ENCODE measurements at places on chromosomes 3 and 15.

DNA sequence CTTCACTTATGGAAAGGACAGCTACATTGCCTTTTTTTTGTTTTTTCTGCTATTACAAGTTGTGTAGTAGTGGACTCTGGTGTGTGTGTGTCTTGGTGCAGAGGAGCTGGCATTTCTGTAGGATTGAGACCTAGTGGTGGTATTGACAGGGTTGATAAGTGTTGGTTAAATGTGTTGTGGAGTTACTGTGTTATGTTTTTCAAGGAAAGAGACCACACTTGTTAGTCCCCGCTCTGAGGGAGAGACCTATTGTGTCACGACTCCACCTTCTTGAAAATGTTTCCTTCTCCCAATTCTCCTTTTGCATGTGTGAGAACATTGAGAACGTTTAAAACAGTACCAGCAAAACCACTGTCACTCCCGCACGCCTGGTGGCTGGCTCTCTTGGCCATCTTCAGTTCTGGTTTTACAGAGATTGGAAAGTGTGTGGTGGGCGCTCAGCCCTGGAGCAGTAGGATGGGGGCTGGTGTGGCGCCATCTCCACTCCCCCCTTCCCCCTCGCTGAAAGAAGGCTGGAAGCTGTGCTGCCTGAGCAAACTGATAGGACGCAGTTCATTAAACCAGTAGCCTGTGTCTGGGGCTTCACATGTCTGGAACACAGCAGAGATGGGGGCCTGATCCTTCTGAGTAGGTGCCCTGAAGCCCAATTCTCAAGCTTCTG, 5.5 kb downstream of the KLF13 start:
- DNase-seq = peak; percentile 68

- peak; percentile 69 for DNase-seq
These were observed 293.1 kb downstream of the SV2B start for GRCh38 chr15:91393186-91393585.

GRCh38 chr15:33226559-33227181, 32.2 kb upstream of the FMN1 start:
- peak; percentile 99 for DNase-seq

GRCh38 chr3:7733933-7734332, 767.7 kb upstream of the LMCD1 start:
- DNase-seq = no peak

GRCh38 chr3:75180945-75181298, 483.2 kb upstream of the FRG2C start:
- DNase-seq = no peak

DNA sequence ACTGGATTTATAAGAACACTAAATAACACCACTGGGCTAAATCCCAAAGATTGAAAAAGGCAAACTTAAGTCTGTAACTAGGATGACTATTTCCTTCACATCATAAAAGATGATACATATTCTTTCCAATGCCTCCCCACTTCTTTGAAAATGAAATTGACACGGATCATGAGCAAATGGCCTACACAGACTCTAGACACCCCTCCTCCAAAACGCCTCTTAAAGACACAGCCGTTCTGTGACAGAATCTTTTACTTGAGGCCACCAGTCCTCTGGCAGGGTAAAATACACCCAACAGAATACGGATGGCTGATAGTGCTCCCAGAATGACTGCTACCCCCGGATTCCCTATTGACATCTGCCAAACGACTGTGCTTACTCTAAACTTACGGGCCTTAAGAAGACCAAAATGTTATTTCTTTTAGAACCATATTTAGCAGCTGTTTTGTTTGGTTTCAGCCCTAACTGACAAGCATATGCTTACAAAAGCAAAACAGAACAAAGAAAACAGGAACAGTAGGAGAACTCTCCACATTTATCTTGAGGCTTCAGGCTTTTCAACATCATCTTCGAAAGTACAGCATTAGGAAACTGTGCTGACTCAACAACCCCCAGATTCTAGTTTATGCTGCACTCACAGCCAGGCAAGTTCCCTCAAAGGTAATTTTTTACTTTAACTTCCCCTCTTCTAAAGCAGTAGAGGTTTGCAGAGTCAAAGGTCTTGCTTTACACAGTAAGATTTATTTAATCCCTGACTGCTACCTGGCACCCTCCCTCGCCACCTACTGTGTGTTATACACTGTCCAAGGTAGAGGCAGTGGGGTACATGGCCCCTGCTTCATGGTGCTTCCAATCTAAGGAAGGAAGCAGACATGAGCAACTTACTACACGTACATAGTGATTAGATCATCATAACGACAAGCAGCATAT, 84.3 kb downstream of the TNIK start:
- DNase-seq = peak; percentile 87

DNA sequence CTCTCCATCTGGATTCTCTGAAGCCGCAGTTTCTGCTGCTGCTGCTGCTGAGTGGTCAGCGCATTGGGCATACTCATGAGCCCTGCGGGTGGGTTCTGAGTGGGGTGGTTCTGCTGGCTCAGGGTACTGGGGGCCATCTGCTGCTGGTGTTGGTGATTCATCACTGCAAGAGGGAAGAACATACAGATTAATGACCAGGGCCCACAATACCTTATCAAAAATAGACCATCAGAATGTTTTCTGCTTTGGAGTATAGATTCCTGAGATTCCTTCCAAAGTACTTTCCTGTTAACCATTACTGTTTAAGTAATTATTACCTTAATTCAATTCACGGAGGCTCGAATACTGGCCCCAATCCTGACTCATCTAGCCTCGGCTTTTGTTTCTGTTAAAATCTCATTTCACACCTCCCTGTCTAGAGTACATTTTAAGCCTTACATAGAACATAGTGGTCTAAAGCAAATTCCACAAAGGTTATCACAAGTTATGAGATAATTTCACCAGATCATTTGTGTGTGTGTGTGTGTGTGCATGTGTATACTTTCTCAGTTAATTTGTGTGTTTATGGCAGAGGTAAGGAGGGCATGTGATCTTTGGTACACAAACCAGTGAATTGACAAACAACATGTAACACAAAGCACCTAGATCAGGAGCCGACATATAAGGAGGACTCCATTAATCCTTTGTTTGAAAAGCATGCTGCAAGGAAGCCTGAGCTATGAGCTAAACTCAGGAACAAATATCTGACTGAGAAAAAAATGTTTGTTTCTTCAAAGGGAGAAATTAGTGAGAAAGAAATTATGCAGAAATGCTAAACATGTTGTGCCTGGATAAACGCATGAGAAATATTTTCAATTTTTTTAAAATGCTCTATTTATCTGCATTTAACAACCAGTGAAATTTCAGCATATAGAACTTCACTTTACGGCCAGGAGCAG, 68.1 kb downstream of the TM4SF4 start:
- no peak for DNase-seq

DNA sequence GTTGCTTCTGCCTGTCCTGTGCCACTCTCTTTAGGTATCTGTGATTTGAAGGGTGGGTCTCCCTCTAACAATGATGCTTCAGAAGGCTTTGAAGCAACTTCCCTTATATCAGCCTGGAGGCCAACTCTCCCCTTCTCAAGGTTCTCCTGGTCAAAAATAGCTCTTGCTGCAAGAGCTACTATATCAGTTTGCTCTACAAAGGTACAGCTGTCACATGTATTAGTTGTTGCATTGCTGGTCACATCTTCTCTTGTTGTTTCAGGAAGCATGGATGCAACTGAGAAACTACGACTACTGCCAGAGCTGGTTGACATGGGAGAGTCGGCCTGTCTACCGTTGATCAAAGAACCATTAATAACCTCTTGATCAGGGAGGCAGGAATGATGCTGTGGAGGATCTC, 38.3 kb downstream of the USF3 start:
- no peak for DNase-seq

- DNase-seq = no peak
These were observed 145.9 kb upstream of the LIPC start for GRCh38 chr15:58285921-58286278.

DNA sequence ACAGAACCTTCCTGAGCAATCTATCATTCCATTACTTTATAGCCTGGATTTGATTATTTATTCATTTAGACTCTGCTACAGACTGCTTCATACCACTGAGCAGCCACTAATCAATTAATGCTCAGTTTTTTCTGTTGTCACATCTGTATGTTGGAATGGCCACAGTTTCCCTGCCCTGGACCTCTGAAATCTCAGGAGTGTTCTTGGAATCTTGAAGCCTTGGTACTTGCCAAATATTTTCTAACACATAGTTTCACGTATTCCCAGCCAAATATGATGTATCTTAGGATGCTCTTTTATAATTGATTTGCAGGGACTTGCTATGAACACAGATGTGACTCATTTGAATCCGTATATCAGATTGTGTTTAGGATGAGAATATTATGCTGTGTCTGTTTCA, 225.8 kb downstream of the TAFA4 start:
- DNase-seq = no peak

DNA sequence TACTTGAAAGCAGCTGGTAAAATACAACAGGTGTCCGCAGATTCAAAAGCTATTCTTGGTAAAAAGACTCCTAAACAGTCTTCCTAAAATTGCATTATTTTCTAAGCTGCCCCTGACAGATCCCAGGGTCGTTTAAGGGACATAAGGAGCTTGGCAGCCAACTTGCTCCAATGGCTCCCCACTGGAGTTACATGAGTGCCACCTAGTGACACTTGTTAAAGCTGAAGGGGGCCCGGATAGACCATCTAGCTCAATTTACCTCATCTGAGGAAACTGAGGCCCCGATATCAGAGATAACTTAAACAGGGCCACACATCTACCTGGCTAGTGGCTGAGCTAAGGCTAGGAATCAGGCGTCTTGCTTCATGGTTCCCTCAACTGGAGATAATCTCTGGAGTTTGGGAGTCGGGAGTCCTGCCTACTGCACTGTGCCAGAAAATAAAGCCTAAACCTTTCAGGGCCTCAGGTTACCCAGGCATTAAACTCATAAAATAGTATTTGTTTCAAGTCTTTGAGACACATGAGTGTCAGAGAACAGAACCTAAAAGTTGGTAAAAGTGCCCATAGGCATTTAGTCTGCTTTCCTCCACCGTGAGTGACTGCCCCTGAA, 6.5 kb upstream of the TBC1D23 start:
- DNase-seq = peak; percentile 87

DNA sequence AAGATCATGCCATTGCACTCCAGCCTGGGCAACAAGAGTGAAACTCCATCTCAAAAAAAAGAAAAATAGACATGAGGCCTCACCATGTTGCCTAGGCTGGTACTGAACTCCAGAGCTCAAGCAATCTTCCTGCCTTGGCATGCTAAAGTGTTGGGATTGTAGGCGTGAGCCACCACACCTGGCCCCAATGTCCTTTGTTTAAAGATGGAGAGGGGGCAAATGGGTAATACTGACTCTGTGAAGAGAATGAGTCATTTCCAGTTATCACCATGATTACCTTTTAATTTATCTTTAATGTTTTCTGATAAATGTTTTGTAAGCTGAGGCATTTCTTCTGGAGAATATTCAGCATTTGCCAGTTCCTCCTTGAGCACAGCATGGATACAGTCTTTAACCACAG, 2.2 kb downstream of the DYNLT2B start:
- no peak for DNase-seq

GRCh38 chr3:142267269-142267668, 41.9 kb upstream of the GK5 start:
- no peak for DNase-seq

DNA sequence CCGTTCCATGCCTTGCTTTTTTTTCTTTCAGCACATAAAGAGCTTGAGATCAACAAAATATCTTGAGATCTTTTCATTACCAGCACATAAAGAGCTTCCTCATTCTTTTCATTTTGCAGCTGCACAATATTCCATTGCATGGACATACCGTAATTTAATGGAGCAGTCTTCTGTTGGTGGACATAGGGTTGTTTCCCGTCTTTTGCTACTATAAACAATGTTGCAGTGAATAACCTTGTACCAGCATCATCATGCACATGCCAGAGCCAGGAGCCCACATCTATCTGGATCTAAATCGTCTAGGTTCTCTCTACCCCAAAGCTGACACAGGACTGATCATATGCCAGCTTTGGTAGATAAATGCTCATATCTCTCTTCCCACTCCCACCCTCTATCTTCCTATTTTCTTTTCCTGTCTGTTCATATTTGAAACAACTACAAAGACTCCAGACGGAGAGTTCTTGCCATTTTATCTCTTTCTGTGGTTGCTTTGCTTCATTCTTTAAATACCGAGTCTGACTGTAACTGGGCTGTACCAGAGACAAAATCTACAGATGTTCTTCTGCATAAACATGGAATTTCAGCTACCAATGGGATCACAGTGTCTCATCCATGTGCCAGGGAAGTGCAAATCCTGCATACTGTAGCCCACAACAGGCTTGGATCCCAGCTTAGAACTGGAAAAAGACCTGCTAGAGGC, 47.1 kb upstream of the AKAP13 start:
- peak; percentile 26 for DNase-seq

DNA sequence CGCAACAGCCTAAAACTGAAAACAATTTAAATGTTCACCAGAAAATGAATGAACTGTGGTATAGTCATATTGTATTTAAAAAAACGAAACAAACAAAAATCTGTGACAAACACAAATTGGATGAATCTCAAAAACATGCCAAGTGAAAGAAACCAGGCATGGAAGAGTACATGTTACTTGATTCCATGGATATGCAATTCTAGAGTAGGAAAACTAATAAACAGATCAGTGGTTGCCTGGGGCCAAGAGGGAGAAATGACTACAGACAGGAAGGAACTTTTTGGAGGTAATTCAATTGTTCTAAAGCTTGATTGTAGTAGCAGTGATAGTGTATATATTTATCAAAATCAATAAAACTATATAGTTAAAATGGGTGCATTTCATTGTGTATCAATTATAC, 16.8 kb downstream of the UBE3A start:
- no peak for DNase-seq

GRCh38 chr3:150787741-150788370, 24.9 kb upstream of the SIAH2 start:
- peak; percentile 92 for DNase-seq

DNA sequence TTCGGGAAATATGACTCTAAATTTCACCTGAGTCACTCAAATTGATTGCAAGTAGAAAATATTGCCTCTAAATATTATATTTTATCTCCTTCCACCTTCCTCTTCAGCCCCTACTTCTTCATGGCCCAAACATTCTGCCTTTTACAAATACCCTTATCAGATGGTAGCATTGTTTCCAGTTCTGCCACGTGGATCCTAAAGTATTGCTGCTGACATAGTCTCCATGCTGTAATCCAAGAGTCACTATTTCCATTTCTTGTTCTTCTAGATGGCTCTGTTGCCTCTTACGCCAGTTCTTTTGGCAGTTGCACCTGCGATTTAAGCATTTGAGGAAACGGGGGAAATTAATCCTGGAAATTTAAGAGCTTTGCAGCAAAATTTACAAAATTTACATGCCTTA, 13.6 kb downstream of the LMOD3 start:
- DNase-seq = peak; percentile 72

- DNase-seq = no peak
These were observed 13.1 kb downstream of the ARIH1 start for GRCh38 chr15:72487070-72487797.

- DNase-seq = peak; percentile 88
These were observed 130.2 kb downstream of the CHSY1 start for GRCh38 chr15:101121511-101122090.

DNA sequence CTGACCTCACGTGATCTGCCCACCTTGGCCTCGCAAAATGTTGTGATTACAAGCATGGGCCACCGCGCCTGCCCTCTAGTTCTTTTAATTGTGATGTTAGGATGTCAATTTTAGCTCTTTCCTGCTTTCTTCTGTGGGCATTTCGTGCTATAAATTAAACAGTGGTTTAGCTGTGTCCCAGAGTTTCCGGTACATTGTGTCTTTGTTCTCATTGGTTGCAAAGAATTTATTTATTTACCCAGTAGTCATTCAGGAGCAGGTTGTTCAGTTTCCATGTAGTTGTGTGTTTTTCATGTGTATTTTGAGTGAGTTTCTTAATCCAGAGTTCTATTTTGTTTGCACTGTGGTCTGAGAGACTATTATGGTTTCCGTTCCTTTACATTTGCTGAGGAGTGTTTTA, 30.1 kb downstream of the MYRIP start:
- peak; percentile 31 for DNase-seq

GRCh38 chr3:87801409-87801808, 257.4 kb downstream of the CGGBP1 start:
- DNase-seq = peak; percentile 53

Data from hematopoietic multipotent progenitor cell treated with erythropoietin and hydrocortisone succinate and interleukin-3 and kit ligand, for 4 days (in vitro differentiated cells).